ENCODE measurements at places on chromosomes 12 and 14.
A peak's percentile ranks its signal among the peaks of the same experiment; 100 is the strongest.

- no peak for DNase-seq
Observed at GRCh38 chr12:94641283-94641682, 9.1 kb downstream of the TMCC3 start.

- DNase-seq = no peak
Observed at GRCh38 chr12:124451637-124452243, 115.7 kb downstream of the NCOR2 start.

- peak; percentile 51 for DNase-seq
Observed at GRCh38 chr14:90301668-90302090, 30.1 kb downstream of the NRDE2 start.

DNA sequence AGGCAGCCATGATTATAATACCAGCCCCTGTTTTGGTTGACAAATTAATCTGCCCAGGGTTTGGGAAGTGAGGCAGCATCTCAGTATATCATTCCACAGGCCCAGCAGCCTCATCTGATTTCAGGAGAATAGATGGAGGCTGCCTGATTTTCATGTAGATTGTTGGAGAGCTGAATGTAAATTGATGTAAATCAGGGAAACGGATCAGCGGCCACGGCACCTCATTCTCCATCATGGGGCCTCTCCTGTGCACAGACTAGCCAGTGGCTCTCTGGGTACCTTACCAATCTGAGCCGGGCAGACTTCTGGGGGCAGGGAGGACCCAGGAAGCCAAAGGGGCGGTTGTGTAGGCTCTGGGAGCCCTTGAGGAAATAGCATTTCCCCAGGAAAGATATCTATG is 63.7 kb upstream of the GSC start:
- DNase-seq = no peak

Measured in SW480 (cell line).